Kidney tubule cell (primary cell): ENCODE measurements at places on chromosomes 3 and 15.

- peak; percentile 27 for DNase-seq
Measured at GRCh38 chr3:43997788-43998369, 243.8 kb upstream of the TOPAZ1 start.

- DNase-seq: no peak
Measured at GRCh38 chr15:84987949-84988624, 6.4 kb downstream of the PDE8A start.

GRCh38 chr3:86961297-86961696 is 29.7 kb downstream of the VGLL3 start:
- DNase-seq: peak; percentile 32

DNA sequence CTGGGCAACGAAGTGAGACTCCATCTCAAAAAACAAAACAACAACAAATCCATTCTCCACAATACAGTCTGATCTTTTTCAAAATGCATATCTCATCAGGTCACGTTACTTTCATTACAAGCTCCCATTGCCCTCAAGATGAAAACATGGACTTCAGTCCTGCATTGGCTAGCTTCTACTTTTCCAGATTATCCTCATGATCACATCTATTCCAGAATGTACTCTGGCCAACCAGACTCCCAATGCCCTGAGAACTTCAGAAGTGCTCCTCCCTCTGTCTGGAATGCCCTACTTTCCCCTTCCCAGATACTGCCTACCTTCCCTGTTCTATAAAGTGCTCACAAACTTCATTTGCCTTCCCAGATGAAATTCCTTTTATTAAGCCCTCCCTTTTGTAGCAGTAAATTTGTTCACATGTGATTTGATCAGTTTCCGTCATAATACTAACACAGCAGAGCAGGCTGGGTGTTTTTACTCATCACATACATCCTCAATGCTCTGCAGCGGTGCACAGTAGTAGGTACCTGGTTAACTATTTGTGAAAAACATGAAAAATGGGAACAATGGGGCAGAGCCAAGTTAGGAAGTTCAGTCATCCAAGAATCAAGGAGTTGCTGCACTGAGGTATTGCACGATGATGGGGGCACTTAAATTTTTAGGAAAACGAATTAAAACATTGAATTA is 5.3 kb downstream of the RPL22L1 start:
- DNase-seq: no peak

DNA sequence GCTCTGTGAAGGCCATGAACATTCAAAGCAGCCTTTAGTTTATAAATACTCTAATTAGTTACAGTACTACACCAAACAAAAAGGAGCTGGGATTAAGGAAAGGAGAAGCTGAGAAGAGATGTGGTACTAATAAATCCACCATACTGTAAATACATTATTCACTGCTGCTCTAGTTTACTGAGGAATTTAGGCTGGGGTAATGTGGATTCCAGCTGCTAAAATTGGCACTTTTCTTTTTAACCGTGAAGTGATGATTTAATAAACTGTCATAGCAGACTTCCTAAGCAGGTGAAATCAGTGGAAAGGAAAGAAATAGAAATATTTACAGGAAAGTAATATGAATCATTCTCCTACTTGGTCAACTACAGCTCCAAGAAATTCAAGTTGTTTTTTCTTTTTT is 88.7 kb downstream of the TFG start:
- peak; percentile 29 for DNase-seq

DNA sequence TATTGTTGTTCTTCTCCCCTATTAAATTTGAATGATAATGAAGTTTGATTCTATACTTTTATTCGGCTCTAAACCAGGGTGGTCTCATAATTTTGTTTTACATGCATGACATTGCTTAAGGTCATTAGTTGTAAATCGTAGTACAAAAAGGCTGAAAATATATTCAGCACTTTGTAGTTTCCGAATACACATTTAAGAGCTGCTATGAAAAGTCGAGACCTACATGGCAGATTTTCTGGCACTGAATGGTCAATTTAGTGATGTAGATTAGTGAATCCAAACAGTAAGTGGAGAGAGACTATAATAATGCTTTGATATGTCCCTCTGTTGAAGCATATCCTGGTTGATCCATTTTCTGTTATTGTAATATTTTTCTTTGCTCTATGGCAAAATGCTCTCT is 254.0 kb upstream of the SOX2 start:
- no peak for DNase-seq

DNA sequence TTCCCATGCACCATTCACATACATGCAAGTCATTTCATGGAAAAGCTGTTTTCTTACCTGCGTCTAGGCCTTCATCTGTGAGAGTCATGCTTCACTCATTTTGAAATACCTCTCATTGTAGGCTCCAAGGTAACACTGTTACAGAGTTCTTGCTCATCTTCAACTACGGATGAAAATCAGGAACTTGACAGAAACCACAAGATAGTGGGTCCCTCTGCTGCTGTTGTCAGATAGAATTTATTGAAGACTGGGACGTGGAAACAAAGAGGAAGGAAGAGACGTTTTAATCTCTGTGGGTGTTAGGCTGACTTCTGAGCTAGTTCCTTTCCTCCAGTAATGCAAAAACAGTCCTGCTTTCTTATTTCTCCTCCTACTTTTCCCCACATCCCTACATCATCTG is at the start of gene P2RY14:
P2RY14 (minus strand) TSS at position 313 of the 400 bp plus-strand sequence. CDS start 64,226 bp downstream, outside the sequence.
- DNase-seq: no peak

GRCh38 chr3:107861422-107861821 is 229.4 kb downstream of the CD47 start:
- DNase-seq: no peak

GRCh38 chr15:55915876-55916567 is 77.4 kb downstream of the NEDD4 start:
- no peak for DNase-seq
